T-helper 17 cell (primary cell): ENCODE measurements at places on chromosomes 4 and X. TPM values are rescaled to one million over a fixed set of nuclear protein-coding genes. Genes with fewer than 3 reads are reported as not detected.

CSAG1 gene
- total RNA-seq, result not detected

CSAG3 gene
- not detected for total RNA-seq

DNA sequence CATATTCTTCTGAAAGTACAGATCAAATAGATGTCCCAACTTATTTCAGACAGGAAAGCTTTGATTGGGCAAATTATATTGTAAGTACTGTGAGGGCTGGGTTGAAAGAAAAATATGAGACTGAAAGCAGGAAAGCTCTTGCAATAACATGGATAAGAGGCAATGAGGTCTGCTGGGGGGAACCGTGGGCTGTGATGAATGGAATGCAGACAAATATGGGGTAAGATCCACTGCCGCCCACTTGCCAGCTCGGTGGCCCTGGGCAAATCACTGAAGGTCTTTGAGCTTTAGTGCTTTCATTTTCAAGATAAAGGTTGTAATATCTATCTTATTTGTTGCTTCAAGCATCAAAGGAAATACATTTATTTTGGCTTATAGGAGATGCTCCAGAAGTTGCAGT, 51.0 kb downstream of the AGA start:
- no peak overlapping the region for H3K4me3 ChIP-seq
- no peaks in the 10 kb centered on the region for H3K36me3 ChIP-seq
- peaks cover 7% of the 10 kb centered on the region for H3K27me3 ChIP-seq
- H3K27ac ChIP-seq, result no peak overlapping the region
- DNase-seq, result no peak

DNA sequence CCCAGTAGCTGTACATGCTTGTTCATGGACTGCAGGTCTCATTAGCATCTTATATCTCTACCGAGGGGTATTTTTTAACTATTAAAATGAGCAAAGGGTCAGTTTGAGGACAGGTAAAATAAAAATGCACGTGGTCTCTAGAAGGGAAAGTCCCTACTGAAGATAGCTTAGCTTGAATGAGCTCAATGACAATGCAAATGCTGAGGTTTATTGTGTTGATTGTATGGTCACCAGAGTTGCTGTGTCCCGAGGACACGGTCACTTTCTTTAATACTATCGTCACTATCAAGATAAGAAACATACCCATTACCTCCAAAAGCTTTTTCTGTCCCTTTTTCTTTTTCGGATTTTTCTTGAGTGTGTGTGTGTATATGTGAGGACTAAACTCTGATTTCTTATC, 250.5 kb upstream of the PRKX start:
- H3K27me3 ChIP-seq, result peaks cover 15% of the 10 kb centered on the region
- H3K27ac ChIP-seq, result no peak overlapping the region
- peaks cover 4% of the 10 kb centered on the region for H3K4me1 ChIP-seq
- no peak for DNase-seq
- H3K4me3 ChIP-seq, result no peak overlapping the region

DNA sequence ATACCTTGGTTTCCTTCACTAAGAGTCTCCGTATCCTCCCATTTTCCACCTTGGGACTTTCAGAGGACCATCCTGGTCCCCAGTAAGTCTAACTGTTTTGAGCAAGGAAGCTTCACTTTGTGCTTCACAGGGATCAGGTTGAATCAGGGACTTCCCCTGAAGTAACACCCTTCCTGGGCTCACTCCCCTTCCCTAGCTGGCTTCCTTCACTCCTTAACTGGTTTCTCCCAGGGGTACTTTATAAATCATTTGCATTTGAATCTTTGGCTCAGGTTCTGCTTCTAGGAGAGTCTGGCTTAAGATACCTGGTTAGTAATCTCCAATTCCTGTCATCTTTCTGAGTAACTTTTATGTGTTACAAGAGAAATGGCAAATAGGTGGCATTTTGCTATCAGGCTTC, 24.5 kb upstream of the GRIA2 start:
- DNase-seq, result no peak
- H3K27ac ChIP-seq, result no peak overlapping the region
- H3K36me3 ChIP-seq, result no peaks in the 10 kb centered on the region
